WTC11 (cell line): ENCODE measurements at places on chromosomes 6 and 20.

GRCh38 chr20:3686867-3687321 is 5.1 kb upstream of the ADAM33 start:
- DNase-seq, result no peak

GRCh38 chr6:365835-366234 is 25.7 kb upstream of the IRF4 start:
- DNase-seq, result no peak

- DNase-seq, result peak; percentile 88
These were observed 8.9 kb upstream of the MLN start for GRCh38 chr6:33812669-33813068.

DNA sequence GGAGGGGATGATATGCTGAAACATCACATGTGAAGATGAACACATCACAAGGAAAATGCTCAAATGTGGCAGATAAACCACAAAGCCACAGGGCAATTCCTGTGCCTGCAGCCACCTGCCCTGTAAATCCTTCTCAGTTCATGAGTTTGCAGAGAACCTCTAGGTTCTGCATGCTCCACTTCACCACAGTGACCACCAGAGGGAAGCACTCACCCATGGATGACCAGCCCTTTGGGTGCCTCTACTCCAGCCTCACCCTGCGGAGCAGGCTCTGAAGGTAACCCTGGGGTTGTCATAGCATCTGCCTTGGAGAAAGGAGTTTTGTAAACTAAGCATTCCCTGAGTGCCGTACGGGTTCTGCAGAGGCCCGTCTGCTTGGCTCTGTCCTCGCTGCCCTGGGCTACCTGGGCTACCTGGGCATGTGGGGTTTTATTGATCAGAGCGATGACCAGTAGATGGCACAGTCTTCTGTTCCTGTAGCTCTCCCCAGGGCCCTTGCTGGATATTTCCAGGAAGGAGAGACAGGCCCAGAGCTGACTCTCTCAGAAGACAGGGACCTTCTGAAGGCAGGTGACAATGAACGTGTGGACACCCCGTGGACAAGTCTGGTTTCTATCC is 31.7 kb upstream of the CST1 start:
- no peak for DNase-seq

DNA sequence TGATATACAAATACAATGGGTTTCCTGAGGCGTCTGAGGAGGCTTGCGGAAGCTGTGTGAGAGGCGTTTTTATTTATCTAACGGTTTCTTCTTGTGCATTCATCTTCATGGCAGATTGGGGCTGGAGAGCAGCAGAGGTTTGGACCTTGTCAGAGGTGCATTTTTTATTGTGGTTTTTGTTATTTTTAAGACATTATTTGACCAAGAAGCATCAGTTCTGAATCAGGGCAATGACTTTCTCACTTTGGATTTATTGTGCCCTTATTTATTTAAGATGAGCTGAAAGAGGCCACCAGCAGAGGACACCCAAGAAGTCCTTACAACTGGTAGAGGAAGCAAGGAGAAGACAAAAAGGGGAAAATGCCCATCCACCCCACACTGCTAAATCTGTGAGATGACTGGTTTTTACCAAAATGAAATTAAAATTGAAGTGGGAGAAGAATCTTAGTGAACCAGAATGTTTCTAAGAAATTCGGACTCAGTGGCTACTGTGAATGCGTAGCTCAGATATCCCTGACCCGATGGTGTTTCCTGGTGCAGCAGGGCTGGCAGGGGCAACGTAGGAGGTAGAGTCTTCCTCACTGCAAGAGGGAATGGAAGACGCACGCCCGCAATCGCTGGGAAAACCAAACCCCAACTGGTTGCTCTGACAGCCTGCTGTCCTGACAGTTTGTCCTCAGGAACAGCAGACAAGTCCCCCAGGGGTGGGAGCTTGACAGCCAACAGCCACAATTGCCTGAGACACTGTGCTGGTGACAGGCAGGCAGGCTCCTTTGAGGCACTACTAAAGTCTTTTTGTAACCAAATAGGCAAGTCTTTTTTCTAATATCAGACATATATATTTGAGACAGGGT is 14.2 kb downstream of the PRR18 start:
- DNase-seq, result no peak

GRCh38 chr20:17856024-17856564 is 112.5 kb downstream of the SNX5 start:
- DNase-seq, result no peak

- DNase-seq, result no peak
These were observed 29.6 kb downstream of the RNASET2 start for GRCh38 chr6:166926748-166927147.

DNA sequence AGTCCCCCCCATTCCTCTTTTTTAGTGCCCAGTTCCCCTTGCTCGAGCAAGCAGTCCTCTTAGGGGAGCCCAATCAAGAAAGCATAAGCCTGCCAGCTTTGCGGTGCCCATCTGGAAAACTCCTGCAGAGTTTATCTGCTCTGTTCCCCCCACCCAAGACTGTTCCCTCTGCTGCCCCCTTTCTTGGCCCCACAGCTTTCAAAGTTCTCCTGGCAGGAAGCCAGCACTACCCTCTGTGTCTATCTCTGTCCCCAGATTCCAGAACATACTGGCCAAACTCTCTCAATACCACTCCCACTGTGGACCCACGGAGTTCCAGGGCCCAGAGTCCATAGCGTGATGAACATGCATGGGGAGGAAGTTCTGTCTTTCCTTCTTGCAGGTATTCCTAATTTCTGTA is 55.4 kb downstream of the CRYBG1 start:
- no peak for DNase-seq

DNA sequence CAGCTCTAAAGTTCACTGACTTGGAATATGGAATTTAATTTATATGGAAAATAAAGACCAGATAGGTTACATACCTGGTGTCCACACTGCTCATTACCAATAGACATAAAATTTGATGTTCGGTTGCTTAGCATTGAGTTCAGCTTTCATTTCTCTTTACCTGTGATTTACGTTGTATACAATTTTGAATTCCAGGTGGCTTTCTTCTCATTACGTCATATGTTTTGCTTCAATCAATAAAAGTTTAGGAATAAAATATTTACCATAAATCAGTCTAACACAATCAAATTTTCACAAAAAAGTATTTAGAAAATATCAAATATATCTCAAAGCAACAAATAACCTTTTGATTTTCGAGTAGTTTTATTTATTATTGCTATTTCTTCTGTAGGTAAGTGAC is 40.8 kb downstream of the HDGFL1 start:
- DNase-seq, result no peak

DNA sequence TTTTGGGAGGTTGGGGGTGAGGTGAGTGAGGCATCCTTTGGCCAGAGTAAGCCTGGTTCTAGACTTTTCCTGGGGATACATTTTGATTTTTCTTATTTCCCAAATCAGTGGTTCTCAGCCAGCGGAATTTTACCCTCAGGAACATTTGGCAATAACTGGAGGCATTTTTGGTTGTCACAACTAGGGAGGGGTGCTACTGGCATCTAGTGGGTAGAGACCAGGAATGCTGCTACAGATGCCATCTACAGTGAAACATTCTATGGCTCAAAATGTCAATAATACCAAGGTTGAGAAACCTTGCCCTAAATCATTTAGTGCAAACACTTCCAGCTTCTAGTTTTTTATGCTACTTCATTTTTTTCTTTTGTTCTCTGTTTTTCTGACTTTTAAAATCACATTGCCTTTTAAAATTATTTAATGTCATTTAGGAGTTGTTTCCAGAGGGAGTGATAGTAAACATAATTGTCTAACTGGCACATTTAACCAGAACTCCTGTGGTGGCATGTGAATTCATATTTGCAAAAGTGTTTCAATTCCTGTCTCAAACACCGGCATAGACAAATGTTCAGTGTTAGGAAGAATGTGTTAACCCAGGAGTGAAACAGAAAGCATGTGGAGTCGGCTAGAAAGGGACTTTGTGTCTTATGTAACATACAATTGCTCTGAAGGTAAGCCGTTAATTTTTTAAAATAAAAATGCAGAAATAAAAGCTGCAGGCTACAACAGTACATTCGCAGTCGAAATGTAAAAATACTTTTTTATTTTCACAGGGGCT is 59.0 kb downstream of the QRSL1 start:
- DNase-seq, result no peak

DNA sequence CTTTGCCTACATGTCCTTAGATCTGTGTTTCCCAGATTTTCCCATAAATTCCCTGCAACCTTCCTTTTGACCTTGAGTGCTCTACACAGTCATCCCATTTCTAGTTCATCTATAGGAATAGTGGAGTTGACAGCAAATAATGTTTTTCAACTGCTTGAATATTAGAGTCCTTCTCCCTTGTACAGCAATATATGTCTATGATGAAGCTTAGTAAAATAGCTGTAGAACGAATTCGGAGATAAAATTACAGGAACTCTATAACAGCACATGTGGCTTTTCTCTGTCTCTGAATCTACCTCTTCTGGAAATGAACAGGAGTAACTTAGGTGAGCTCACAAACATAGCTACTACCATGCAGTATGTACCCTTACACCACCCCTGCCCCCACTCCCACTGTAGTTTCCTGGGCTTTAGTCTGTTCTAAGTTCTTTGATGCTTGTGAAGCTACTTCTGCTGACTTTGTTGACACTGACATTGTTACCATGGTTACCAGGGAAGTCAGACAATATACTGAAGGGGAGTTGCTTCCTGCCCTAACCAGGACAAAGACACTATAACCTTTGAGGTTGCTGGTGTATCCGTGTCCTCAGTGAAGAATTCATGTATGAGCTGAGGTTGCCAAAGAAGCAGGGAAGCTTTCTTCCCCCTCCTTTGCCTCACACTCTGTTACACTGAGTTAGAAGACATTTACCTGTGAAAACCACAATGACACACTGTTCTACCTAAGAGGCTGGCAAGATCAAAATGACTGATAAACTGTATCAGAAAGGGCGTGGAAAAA is 35.8 kb upstream of the SHLD1 start:
- DNase-seq, result no peak

- DNase-seq, result no peak
These were observed 105.2 kb downstream of the SMOC2 start for GRCh38 chr6:168546151-168546550.

GRCh38 chr20:47914792-47915191 is 129.5 kb upstream of the SULF2 start:
- DNase-seq, result no peak

DNA sequence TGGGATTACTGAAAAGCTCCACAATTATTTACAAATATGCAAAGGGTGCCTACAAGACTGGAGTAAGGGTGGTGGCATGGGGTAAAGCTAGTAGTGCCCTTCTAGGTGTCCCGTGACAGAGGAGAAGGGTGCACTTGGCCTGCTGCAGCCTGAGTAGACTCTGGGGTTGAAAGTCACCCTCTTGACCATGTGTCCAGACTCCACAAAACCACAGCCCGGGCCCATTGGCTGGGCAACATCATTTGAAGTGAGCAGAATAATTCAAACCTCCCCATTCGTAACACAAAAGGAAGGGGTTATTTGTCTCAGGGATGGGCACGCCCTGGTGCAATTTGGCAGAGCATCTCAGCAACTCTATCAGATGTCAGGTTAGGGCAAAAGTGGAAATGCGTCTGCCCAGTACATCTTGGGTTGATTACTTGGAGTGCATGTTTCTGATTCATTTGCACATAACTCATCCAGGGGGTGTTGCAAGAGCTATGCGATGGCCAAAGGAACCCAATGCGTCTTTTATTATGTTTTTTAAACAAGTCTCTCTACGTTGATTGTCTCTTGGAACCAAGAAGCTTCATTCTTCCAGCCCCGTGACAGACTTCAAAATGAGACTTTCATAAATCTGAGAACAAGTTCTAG is 56.7 kb downstream of the ISM1 start:
- no peak for DNase-seq

DNA sequence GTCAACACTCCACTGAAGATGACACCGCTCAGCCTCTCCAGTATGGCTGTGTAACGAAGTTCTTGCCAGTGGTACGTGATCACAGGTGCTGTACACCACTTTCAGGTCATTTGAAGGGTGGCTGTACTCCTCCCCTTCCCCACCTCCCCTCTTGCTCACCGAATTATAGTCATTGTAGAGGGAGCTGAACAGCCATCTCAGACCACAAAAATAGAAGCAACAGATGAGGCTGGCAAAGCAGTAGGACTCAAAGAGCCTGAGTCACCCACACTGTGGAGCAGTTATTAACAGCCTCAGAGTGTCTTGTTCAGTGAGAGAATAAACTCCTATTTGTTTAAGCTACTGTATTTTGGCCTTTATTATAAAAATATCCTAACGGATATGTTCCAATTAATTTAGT is 192.5 kb upstream of the MCHR2 start:
- DNase-seq, result no peak

GRCh38 chr20:4513720-4514119 is 208.0 kb upstream of the PRND start:
- DNase-seq, result no peak

DNA sequence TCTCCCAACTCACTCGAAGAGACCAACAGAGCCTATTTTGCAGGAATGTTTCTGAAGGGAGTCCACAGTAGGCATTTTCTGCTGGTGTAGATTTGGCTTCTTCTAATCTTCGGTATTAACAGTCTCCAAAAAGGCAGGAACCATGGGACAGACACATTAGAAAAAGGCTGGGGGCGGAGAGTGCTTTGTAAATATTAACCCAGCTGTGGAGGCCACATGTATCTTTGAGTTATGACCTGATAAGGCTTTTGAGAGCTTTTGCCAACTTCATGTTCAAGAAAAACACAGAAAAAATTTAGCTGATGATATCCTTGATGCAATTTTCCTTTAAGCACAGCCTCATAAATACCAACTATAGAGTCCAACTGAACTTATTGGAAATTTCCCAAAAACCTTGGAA is 119.4 kb upstream of the TSHZ2 start:
- no peak for DNase-seq

- DNase-seq, result no peak
These were observed 27.8 kb upstream of the SCRT2 start for GRCh38 chr20:703426-703825.

GRCh38 chr6:21972516-21972915 is 324.3 kb downstream of the PRL start:
- no peak for DNase-seq

DNA sequence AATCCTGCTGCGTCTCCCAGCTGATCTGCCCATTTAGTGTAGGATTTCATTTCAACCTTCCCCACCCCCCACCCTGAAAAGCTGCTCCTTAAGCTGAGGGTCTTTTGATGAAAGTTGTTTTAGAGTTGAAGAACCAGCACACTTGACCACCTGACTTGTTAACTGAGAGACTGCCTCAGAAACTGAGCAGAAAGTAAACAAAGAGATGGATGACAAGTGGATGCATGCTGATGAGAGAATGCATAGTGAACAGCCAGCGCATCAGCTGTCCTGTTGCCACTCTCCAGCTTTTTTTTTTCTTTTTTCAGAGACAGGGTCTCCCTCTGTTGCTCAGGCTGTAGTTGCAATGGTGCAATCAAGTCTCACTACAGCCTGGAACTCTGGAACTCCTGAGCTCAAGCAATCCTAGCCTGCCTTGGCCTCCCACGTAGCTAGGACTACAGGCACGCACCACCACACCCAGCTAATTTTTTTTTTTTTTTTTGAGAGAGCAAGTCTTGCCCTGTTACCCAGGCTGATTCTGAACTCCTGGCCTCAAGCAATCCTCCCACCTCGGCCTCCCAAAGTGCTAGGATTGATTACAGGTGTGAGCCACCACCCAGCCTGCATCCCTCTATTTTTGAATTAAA is 9.5 kb downstream of the RPL10A start:
- no peak for DNase-seq

DNA sequence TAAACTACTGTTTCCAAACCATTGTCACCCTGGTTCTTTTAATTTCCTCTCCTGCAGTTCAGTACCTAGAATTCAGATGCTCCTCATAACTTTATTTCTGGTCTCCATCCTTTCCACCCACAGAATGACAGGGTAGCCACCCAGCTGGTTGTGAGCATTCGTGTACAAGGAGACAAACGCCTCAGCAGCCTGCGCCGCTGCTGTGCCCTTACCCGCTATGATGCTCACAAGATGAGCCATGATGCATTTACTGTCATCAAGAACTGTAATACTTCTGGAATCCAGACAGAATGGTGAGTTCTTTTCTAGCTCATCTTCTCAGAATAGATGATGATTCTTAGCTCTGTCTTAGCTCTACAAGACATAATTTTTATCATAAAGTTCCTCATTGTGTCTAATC is 18.6 kb downstream of the GTPBP2 start:
- no peak for DNase-seq
